LoVo (cell line): ENCODE measurements at places on chromosomes 7 and 10.

- no peak for DNase-seq
These were observed 79.6 kb downstream of the OR13A1 start for GRCh38 chr10:45235798-45236220.

GRCh38 chr7:17041324-17041723 is 159.5 kb upstream of the AGR3 start:
- DNase-seq, result peak; percentile 38

DNA sequence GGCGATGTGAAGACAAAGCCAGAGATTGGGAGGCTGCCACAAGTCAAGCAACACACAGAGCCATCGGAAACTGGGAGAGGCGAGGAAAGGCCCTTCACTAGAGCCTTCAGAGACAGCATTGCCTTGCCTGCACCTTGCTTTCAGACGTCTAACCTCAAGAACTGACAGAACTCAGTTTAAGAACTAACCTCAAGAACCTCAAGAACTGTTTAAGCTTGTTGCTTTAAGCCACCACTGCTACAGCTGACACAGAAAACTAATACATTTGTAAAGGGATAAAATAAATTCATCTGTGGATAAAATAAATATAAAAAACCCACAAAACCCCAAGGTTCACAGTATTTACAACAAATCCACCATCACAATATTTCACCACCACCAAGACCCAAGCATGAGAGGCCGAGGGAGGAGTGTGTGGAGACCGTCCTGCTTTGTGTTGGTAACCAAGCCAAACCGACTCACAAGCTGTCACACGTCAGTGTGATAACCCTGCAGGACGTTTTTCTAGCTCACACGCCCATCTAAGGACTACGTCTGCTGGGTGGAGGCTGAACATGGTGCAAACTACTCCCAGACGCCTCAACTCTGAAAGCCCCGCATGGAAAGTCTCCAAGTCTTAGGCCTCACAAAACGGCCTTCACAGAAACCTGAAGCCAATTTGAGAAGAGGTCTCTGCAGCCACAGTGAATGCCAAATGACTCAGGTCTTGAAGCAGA is 116.8 kb downstream of the ABLIM1 start:
- no peak for DNase-seq

DNA sequence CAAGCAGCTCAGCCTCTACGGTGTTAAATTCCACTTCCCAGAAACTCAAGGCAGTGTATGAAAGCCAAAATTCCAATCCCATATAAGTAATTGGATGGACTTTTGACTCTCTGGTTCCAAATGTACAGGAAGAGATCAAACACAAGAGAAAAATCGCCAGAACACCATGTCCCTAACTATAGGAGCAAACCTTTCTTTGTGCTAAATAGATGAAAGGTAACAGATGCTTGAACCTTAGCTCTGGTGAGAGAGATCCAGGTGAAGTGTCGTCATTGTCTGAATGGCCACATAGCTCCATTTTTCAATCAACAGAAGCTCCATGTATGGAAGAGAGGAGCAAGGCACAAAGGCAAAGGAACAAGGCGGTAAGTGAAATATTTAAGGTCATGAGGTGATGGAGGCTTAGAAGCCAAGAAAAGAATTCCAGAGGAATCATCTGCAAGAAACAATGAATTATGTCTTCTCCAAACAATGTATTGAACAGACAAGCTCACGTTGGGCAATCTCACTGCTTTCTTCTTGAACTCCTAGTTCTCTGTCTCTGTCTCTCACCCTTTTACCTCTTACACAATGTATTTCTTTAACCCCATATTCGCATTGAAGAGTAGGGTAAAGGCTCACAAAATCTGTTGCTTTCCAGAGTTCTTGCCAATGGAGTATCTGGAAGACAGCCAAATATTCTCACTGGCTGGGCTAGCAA is 585.1 kb downstream of the GATA3 start:
- no peak for DNase-seq

DNA sequence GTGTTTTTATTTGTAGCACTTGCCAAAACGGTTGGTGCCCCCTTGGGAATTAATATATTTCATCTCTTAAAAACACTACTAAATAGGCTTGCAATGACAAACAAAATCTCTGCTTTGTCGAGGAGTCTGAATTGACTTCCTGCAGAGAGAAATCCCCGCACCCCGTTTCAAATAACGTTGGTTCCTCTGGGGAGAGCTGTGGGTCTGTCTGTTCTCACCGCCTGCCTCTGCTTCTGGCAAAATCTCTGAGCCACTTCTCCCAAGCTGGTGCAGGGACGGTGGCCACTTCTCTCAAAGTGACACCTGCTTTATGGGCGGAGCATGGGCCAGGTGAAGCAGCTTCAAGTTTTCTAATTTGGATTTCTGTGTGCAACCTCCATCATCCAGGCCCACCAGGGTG is 186.3 kb upstream of the ADARB2 start:
- no peak for DNase-seq

- DNase-seq, result no peak
These were observed 44.9 kb downstream of the GNA12 start for GRCh38 chr7:2799253-2799652.

- no peak for DNase-seq
These were observed 6.4 kb downstream of the HOXA13 start for GRCh38 chr7:27193335-27194001.

- DNase-seq, result no peak
These were observed 220.5 kb downstream of the BAMBI start for GRCh38 chr10:28897617-28898464.

DNA sequence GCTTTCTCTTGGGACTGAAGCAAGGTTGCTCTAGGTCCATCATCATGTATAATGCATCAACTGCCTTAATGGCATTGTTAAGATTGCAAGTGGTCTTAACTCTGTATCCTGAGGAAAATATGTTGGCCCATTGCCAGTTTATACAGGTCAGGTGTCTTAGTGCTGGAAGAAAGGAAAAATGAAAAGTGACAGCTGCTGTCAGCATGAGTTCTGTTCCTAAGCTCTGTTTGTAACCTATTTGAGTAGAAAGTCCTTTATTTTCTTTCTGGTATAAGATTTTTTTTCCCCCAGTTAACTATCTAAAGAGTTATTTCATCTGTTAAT is 127.2 kb downstream of the SRI start:
- no peak for DNase-seq

- no peak for DNase-seq
These were observed 634.4 kb upstream of the POT1 start for GRCh38 chr7:125563964-125564529.

DNA sequence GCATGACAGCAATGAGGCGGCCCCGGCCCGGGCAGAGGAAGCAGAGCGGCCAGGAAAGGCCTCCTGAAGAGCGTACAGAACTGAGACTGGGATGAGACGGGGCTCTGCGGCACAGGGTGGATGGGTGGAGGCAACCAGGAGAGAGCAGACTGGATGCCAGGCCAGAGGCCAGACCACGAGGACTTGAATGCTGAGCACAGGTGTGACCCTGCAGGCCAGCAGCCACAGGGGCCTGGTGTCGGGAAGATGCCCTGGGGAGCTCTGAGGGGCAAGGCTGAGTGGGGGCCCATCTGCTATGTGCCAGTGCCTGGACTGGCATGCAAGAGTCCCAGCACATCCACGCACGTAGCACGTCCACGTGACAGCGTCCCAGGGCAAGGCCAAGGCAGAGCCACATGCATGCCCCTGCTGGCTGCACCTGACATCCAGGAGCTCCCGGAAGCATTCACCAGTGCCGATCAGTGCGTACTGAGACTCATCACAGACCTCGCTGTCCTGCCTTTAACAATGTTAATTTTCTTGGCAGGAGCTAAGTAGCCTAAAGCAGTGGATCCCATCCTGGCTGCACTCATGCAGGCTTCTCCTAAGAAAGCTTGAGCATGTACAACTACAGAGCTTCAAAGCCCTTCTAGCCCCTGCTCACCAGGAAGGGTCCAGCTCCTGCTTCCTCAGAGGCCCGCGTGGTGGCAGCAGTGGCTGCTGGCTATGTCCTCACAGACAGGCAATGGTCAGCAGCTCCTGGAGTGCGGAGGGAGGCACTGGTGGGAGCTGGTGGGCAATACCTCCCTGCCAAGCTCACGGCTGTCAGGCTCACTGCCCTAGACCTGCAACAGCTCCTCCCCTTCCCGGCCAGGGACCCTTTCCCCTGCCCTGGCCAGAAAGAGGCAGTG is 18.0 kb downstream of the GRID1 start:
- DNase-seq, result no peak

DNA sequence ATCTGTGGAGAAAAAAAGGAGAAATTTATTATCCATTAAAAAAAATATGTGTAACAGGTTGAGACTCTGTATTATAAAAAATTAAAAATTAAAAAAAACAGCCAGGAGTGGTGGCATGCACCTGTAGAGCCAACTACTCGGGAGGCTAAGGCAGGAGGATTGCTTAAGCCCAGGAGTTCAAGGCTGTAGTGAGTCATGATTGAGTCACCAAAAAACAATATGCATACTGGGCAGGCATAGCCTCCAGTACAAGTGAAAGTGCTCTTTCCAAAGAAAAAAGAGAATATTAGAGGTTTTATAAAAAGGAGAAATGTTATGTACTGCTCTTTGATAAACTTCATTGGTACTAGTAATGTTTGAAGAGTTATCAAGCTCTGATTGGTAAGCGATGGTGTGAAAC is 647.1 kb upstream of the ZWINT start:
- DNase-seq, result no peak

GRCh38 chr10:120098232-120098930 is 205.9 kb downstream of the SEC23IP start:
- no peak for DNase-seq

DNA sequence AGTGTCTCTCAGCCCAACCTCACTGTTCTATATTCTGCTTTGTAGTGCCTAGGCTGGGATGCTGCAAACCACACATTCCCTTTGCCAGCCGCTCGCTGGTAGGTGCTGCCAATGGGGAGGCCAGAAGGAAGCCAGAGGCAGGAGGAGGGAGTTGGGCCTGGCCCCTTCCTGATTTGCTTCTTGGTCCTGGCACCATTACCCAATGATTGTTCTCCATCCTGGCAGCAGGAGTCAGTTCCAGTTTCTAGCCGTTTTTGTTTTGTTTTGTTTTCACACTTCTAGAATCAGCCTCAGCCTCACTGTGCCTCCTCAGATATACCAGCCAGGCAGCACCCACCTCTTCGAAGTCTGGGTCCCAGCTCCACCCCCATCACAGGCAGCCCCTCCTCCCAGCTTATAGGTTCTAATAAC is 27.4 kb upstream of the LOXL4 start:
- no peak for DNase-seq

DNA sequence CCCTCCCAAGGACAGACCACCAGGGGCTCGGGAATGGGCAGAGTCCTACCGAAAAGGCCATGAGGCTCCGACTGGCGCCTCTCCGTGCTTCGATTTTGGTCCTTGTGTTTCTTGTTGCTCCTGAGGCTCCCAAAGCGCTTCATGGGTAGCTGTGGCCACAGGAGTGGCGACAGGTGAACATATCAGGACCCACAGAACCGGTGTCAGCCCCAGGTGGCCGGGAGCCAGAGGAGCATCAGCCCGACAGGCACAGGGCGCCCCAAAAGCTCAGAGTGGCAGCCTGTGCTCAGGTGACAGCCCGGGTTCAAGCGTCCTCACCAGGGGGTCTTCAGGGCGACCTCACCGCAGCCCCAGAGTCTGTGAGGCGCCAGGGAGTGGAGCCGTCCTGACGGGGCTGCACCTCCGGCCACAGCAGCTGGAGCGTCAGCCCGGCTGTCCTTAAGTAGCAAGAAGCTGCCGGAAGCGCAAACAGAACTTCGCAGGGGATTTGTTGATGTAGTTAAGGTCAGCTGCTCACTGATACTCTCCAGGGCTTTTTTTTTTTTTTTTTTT is 141.0 kb downstream of the PRKAG2 start:
- DNase-seq, result no peak
